ENCODE measurements at places on chromosomes 1 and 21. TPM values are rescaled to one million over a fixed set of nuclear protein-coding genes. Genes with fewer than 3 reads are reported as not detected.

SLC5A9 gene
- 0.22 TPM for total RNA-seq

TMEM59 gene
- total RNA-seq, result 131 TPM

GRCh38 chr1:65420590-65421350 is at the start of the genes LEPR and LEPROT:
Gene LEPR, plus strand, starts transcription at chr1:65420668. Its CDS starts 144,898 bp downstream, at chr1:65565566.
Gene LEPROT, plus strand, starts transcription at chr1:65420668. Its CDS starts 57 bp downstream, at chr1:65420725.
- H3K4me1 ChIP-seq, result peaks cover 7% of the 10 kb centered on the region
- H3K36me3 ChIP-seq, result peaks cover 19% of the 10 kb centered on the region

TAL1 gene
- total RNA-seq, result 0.04 TPM

- H3K27me3 ChIP-seq, result no peaks in the 10 kb centered on the region
- H3K36me3 ChIP-seq, result no peaks in the 10 kb centered on the region
Observed at GRCh38 chr1:230772457-230773395, 25.5 kb downstream of the CAPN9 start.

- peaks cover 9% of the 10 kb centered on the region for H3K36me3 ChIP-seq
- H3K27me3 ChIP-seq, result no peaks in the 10 kb centered on the region
- no peaks in the 10 kb centered on the region for H3K4me1 ChIP-seq
Observed at GRCh38 chr1:62077821-62078220, 116.8 kb upstream of the L1TD1 start.

SLC30A2 gene
- total RNA-seq, result 0.35 TPM

- H3K36me3 ChIP-seq, result no peaks in the 10 kb centered on the region
- no peaks in the 10 kb centered on the region for H3K4me1 ChIP-seq
Observed at GRCh38 chr1:176926330-176927086, 238.0 kb downstream of the ASTN1 start.
